Esophagus squamous epithelium (tissue), 5 donors: ENCODE measurements at places on chromosomes 13 and 19. TPM values are rescaled to one million over a fixed set of nuclear protein-coding genes. Genes with fewer than 3 reads are reported as not detected.

Gene PCSK4
- total RNA-seq, result 1.5 TPM

Gene FGF14
- 0.13 TPM for total RNA-seq

Gene AMH
- 0.76 TPM for total RNA-seq

Gene GDF15
- total RNA-seq, result 2.3 TPM

Gene CKAP2
- 39.9 TPM for total RNA-seq

Gene F10
- total RNA-seq, result 6.7 TPM

Gene NKPD1
- 4.2 TPM for total RNA-seq
